ENCODE measurements at places on chromosomes 4 and X.

DNA sequence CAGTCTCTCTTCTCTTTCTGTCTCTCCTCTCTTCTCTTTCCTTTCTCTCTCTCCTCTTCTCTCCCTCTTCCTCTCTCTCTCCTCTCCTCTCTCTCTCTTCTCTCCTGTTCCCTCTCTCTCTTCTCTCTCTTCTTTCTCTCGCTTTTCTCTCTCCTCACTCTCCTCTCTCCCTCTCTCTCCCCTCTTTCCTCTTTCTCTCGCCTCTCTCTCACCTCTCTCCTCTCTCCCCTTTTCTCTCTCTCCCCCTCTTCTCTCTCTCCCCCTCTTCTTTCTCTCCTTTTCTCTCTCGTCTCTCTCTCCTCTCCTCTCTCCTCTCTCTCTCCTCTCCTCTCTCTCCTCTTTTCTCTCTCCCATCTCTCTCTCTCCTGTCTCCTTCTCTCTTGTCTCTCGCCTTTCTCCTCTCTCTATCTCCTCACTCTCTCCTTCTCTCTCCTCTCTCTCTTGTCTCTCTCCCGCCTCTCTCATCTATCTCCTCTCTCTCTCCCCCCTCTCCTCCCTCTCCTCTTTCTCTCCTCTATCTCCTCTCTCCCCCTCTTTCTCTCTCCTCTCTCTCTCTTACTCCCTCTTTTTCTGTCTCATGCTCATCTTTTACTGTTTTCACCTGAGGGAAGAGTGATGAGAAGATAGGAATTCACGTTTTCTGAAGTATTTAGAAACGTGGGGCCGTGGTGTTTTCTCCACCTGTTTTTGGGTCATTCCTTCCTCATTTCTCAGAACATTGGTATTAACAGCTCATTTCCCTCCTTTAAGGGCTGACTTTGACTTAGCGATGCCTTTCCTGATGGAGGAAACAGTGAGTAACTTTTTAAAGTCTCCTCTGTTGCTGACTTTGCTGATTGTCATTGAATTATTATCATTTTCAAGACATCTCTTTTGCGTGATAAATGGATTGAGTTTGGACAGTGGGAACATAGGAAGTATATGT, 80.6 kb upstream of the CD99 start:
- no peak for DNase-seq

- DNase-seq = no peak
Measured at GRCh38 chrX:153635788-153636668, 11.0 kb upstream of the DUSP9 start.

GRCh38 chr4:187387739-187388138, 607.8 kb upstream of the ZFP42 start:
- no peak for DNase-seq

GRCh38 chrX:38859602-38860001, 58.3 kb downstream of the MID1IP1 start:
- no peak for DNase-seq

DNA sequence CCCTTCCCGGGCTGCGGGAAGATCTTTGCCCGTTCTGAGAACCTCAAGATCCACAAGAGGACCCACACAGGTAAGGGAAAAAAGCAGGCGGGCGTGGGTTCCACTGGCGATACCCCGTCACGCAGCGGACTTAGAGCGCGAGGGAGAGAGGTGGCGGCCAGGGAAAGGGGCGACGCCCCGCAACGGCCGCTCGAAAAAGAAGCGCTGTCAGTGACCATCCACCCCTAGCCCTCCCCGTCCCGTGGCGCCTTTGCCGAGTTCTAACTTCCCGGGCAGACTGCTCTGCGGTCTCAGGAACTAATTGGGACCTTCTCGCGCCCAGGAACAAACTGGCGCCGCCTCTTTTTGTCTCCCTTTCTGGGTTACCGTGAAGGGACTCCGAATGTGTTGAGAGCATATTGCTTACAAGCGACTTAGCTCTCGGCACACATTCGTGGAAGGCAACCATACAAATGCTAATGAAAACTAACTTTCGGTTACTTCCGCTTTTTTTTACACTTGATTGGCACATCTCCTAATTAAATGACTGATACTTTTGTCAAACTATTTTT, 1.8 kb downstream of the ZIC3 start:
- no peak for DNase-seq

DNA sequence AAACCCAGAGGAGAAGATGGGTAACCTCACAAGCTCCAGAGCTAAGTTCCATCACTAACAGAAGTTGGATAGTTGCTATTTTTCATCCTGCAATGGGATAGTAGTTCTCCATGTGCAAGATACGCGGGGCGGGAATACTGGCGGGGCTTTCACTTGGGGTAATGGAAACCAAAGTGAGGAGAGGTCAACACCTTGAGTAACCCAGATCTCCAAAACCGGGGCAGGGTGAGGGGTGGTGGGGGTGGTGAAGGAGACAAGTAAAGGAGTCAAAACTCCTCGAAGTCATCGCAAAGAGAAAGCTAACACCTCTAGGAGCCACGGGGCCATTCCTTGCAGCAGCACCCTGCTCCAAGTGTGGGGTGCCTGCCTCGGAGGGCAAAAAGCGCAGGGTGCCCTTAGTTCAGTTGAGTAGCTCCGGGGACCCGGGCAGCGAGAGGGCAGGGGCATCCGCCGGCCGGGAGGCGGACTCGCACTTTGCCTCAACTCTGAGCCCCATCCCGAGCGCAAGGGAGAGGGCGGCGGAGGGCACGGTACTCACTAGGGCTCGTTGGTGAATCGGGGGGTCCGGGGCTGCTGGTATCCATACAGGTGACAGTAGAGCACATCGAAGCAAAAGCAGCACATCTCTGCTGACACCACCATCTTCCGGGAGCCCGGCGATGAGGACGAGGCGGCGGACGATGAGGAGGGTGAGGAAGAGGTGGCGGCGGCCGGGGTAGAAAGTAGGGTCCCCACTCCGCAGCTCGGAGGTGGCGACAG, 645 bp downstream of the AMMECR1 start:
- DNase-seq = peak; percentile 4

DNA sequence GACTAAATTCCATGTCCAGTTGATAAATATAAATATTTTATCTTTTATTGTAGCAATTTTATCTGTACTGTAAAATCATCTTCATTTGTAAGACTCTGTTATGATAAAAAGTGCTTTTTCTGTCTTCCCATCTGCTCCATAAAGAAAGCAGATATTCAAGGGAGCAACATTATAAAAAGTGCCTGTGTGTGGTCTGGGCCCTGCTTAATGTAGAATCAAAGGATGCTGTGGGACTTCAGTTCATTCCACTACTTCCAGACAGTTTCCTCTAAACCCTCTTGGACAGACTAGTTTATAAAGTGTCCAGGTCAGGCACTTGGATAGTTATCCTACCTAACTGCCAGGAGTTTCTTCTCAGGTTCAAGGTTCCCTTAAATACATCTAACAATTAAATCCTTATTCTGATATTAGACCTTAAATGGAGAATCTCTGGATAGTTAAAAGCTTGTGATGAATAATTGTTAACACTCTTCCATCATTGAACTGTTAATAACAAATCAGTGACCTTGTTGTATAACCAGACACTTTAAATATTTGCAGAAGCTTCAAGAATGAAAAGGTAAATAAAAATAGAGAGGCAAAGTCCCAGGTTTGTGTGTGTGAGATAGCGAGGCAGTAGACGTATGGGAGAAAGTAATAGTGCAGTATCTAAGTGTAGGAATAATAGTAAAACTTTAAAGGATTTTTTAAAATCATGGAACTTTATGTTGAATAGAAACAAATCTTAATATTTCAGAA, 237.5 kb upstream of the CTSO start:
- no peak for DNase-seq

- no peak for DNase-seq
Measured at GRCh38 chrX:71195964-71196649, 26.9 kb upstream of the GJB1 start.

DNA sequence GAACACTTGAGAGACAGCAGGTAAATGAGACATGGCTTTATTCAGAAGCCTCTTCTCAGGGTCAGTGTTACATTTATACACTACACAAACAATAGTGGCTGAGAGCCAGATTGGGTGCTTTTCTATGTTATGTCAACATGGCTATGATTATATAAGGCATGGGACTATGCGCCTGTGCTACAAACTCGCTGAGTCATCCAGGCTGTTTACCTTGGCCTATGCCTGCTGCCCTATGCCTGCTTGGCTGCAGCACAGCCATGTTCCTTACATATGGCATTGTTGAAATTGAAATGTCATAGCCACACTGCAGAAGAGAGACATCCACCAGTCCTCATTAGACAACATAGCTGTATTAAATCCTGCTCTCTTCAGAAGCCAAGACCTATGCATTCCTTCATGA, 236.3 kb upstream of the NWD2 start:
- no peak for DNase-seq

GRCh38 chr4:144645631-144646522, at the start of gene HHIP:
HHIP (plus strand) TSS chr4:144646156; CDS start chr4:144646676, 520 bp downstream.
- peak; percentile 33 for DNase-seq

DNA sequence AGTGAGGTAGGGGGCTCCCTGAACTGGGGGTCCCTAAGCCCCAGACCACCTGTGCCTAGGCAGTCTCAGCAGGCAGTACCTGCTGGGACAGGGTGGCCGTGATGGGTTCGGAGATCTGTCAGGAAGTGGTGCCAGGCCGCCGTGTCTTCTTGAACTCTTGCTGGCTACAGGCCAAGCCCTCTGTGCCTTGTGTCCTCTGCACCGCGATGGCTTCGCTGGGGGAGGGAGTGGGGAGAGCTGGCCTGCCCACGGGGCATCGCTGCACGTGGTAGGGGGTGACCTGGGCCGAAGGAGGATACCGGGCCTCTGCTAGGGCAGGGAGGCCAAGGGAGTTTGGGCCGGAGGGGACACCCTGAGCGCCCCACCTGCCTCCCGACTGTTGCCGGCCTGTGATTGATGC, 96.7 kb upstream of the NKX1-1 start:
- DNase-seq = peak; percentile 10

- no peak for DNase-seq
Measured at GRCh38 chr4:38647101-38647819, 16.7 kb upstream of the KLF3 start.

GRCh38 chrX:118989886-118990285, 15.5 kb downstream of the LONRF3 start:
- DNase-seq = no peak

GRCh38 chrX:18353931-18354368, 538 bp downstream of the SCML2 start:
- DNase-seq = no peak

DNA sequence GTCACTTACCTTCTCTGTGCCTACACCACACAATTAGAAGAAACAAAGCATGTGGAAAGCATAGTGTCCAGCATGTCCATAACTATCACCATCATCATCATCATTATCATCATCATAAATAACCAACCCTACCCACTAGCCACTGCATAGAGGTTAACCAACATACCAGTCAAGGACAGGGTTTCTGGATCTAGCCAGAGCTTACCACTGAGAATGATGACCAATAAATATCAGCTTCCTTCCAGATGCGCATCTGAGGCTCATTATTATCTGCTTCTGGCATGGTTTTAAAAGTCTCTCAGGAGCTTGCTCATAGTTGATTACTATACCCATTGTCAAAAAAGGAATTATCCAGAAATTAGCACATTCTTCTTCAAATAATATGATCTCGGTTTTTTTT, 25.5 kb upstream of the MYOZ2 start:
- no peak for DNase-seq

DNA sequence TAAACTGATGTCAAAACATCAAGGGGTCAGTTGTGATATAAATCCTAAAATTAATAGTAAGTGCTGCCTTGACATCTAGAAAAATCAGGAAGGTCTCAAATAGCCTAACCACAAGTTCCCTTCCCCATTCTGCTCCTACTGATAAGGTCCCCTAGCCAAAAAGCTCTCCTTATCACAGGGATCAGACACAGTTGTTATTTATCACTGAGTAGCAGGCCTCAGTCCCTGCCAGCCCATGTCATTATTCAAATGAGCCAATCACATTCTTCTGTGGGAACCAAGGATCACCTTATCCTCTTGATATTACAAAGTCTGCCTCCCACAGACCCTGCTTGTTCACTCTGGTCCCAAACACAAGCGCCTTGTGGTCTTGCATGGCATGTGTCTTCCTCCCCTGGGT, 23.3 kb upstream of the TMEM255A start:
- no peak for DNase-seq

DNA sequence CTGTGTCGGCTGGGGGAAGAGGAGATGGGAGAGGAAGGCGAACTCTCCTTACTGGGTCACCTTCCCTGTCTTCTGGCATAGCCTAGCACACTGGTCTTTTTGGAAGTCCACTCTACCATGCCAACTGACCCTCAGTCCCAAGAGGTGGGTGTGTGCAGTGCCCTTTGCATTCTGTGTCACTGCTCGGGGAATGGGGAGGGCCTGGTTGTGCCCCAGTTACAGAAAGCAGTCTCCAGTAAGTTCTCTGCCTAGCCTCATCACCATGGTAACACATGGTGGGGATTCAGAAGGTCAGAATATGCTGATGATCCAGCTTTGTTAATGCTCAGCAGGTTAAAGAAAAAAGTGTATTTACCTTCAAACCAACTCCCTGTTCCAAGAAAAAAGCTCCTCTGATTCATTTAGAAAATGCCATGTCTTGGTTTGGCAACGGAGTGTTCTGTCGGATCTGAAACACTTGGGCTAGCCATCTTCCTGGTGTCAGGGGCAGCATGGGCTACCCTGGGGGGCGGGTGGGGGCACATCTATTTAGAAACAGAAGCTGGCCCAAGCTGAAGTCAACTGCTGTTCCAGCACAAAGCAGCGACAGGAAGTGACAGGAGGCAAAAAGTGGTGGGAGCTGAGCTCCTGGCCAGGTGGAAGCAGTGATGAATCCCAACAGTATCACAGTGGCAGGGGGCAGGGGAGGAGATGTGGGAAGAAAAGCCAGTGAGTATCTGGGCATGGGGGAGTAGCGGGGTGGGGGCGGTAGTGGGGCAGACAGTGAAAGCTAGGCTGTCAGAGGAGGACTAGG, 37.0 kb downstream of the NSG1 start:
- DNase-seq = no peak

GRCh38 chrX:20988118-20988517, 386.1 kb upstream of the CNKSR2 start:
- DNase-seq = no peak

DNA sequence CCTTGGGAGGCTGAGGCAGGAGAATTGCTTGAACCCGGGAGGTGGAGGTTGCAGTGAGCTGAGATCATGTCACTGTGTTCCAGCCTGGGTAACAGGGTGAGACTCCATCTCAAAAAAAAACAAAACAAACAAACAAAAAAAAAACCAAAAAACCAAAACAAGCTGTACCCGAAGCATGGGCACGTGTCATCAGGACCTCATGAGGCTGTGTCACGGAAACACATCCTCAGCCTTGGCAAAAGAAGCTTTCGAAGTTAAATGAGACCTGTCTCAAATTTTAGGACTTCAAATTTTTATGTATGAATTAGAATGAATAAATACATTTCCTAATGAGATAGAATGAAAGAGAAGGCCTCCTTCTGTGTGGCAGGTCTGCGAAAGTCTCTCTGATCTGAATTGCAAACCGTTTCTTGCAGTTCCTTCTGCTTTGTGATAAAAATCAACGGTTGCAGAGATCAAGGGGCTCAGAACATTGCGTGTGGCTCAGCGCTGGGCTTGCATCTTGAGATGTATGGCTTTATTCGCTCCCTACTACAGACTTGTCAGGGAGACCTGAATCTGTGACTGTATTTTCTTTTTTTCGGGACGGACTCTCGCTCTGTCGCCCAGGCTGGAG, 19.5 kb upstream of the CRLF2 start:
- DNase-seq = no peak

- no peak for DNase-seq
Measured at GRCh38 chrX:49187028-49187394, 838 bp upstream of the PRICKLE3 start.

Measured in tibial nerve (tissue), 4 donors.